ENCODE measurements at places on chromosomes 11 and 22.
A peak's percentile ranks its signal among the peaks of the same experiment; 100 is the strongest.

- peak; percentile 74 for DNase-seq
Observed at GRCh38 chr11:65498042-65498726, 661 bp upstream of the MALAT1 start.

DNA sequence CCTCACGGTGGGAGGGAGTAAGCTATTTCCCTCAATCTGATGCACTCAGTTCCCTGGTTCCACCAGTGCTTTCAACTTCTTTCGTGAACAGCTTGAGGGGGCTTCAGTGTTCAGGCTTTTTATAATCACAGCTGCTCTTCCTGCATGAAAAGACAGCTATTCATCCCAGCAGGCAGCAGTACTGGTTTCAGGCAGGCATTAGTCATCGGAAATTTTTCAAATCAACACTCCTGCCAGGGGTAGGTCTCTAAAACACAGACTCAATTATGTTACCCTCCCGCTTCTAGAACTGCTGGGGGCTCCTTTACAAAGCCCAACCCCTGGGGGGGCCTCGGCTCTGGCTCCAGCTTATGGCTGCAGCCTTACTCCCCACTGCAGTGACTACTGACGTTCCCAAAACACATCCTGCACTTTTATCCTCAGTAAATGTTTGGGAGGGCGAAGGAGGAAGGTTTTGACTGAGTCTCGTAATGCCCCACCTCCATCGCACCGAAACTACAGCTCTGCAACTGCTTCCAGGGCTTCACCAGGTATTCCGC, 5.8 kb downstream of the POLDIP3 start:
- peak; percentile 25 for DNase-seq

DNA sequence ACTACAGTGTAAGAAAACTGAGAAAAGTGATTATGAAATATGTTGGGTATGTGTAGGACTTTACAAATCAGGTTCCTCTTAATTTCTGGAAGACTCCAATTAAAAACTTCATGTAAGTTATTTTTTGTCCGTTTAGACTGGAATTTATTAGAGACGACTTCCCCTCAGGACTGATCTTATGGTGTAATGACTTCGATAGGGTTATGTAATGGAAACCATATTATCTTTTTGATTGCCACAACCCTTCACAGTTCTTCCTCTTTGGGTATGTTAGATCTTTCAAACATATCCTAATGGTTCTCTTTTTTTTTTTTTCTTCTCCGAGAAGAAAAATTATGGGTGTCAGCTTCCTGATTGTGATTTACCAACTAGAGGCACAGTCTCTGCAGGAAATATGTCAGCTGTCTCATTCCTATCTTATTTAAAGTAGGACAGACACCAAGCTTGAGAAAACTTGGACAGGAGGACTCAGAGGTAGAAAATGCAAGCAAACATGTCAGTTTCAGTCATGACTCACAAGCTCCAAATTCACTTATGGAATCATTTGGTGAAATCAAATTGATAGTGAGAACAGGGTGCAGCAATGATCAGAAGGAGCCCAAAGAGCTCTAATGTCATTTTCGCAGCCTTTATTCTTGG, 11.1 kb upstream of the LDLRAD3 start:
- no peak for DNase-seq

DNA sequence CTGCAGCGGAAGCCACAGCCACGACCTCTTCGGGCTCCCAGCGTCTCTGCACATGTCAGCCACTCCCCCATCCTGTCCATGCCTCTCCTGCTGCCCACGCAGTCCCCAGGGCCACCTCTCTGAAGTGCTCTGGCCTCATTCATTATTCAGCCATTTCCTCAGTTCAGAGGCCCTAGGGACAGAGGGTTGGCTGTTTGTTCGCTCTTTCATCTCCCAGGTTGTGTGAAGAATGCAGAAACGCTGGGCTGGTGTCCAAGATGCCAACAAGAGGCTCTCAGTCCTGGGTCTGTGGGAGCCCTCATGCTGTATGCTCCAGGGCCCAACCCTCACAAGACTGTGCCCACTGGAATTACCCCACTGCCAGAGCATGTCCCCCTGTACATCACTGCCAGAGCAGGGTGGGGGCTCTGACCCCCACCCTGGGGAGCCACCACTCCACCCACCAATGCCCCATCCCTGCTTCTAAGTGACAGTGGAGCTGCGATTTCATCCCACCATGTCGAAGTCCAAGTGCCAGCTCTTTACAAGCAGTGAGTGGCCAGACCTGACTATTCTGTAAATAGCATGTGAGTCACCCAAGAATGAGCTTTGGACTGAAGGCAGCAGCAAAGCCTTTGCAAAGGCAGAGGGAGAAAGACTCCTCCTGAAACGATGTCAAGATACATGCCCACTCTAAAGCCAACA, 209.6 kb downstream of the BUD13 start:
- no peak for DNase-seq

GRCh38 chr11:127074151-127074761, 73.7 kb upstream of the KIRREL3 start:
- no peak for DNase-seq

DNA sequence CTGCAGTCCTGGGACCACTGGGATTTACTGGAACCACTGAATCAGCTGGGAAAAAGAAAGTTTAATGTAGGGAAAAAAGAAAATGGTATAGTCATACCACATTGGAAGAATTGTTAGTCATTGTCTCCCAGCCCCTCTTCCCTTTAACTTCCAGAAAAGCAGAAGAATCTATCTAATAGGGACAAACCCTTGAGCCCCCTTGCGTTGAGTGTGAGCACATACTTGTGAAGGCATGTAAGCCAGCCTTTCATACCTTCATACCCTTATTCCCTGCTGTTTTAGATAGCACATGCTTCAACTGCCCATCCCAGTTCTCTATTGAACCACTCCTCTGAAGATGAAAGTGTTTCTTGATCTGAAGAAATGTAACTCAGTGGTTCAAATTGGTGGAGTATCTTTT, 6.6 kb downstream of the TREH start:
- no peak for DNase-seq

DNA sequence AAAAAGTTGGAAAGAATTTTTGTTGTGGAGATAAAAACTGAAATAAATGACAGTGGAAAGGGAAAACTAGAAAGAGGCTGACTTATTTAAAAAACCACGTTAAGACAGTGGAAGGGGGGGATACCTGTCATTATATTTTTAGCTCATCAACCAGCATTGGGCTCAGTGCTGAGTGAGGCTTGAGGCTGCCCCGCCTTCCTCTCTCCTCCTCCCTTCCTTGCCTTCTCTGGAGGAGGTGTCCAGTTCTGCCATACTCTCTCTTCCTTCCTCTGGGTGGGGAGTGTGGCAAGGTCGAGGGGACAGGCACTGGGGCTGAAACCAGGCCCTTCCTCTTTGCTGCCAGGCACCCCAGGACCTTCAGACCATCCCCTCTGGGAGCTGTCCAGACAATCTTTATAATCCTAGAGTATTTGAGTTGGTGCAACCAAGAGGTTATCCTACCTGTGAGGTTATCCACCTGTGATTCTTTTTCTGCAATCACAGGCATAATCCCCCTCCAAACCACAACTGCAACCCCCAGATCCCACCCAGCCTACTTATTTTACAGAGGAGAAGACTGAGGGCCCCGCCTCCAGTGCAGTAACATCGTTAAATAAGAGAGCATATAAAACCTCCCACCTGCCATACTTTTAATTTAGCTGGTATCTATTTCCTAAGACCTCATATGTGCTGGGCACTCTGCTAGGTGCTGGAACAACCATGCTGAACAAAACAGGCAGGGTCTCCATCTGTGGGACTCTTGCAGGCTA, 578.5 kb downstream of the BUD13 start:
- DNase-seq: no peak

- peak; percentile 63 for DNase-seq
Observed at GRCh38 chr11:36469063-36469462, 41.0 kb downstream of the TRAF6 start.

GRCh38 chr11:70853068-70853769, 399.2 kb downstream of the SHANK2 start:
- no peak for DNase-seq

DNA sequence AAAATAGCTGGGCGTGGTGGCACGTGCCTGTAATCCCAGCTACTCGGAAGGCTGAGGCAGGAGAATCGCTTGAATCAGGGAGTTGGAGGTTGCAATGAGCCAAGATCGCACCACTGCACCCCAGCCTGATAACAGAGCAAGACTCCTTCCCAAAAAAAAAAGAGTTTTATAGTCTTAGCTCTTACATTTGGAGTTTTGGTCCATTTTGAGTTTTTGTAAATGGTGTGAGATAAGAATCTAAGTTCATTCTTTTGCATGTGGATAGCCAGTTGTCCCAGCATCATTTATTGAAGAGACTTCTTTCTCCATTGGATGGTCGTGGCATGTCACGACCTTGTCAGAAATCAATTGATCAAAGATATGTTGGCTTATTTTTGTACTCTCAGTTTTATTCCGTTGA, 34.6 kb downstream of the RNF121 start:
- DNase-seq: no peak

DNA sequence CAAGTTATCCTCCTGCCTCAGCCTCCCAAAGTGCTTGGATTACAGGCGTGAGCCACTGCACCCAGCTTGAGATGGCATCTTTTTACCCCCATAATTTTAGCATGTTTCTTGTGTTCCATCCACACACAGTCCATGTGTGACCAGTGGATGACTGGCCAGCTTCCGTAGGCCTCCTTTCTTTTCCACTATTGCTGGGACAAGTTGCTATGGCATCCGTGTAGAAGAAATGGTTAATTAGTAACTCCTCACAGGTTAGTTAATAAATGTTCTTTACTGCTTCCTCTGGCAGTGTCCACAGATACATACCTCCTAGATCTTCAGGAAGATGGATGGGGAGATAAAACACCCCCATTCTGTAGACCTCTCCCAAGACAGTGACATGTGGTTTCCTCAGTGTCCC, 154.3 kb upstream of the RASSF10 start:
- no peak for DNase-seq

DNA sequence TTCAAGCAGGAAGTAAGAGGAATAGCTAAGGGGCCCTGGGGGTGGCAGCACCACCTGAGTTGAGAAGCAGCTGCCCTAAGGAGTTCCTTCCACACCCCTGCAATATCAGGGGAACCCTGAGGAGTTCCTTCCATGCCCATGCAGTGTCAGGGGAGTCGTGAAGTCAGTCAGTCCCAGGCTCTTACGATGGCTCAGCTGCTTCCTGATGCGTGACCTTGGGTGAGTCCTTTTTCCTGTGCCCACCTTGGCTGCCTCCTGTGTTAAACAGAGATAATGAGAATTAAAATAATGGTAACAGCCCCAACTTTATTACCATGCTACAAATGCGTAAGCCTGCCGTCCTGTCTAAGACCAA, 181.1 kb downstream of the MIAT start:
- no peak for DNase-seq

DNA sequence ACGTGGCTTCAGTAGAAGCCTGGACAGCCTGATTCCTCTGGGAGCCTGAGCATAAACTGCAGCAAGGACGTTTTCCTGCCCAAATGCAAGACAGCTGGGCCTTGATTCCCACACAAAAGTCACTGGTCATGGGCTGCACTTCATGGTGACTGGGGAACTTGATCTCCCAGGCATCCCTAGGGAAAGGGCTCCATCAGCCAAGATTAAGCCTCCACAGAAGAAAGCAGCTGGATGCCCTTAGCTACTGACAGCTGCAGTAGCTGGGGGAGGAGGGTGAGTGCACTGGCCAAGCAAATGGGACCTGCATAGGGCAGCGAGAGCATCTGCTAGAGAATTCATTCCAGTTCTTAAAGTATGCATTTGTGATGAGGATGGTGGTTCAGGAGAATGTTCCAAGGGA, 267.4 kb upstream of the ISX start:
- no peak for DNase-seq
